Activated T-cell treated with anti-CD3 and anti-CD28 coated beads for 48 hours (primary cell): ENCODE measurements at places on chromosomes 5 and 9.

- no peak for DNase-seq
Observed at GRCh38 chr5:107604990-107605389, 65.7 kb downstream of the EFNA5 start.

GRCh38 chr5:179794171-179794570, 385 bp downstream of the LTC4S start:
- DNase-seq = no peak

DNA sequence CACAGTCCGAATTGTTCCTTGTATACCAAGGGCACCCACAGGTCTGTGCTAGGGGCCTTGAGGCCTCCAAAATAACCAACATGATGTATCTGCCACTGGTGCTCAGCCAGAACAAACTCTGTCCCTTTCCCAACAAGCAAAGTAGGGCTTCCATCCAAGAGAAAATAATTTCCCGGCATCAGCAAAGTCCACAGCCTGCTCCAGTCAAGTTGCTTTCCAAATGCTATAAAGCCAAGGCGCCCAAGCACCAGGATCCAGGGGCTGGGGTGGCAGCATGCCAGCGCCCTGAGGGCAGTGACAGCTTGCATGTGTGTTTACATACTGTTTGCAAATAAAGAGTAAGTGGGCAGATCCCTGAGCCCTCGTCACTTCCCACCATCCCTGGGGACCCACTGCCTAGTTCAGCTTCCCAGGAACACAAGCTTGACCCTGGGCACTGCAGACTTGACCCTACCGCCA, 155.9 kb downstream of the ERCC6L2 start:
- DNase-seq = no peak

- DNase-seq = no peak
Observed at GRCh38 chr5:80368661-80369480, 39.0 kb upstream of the ZFYVE16 start.

GRCh38 chr5:151868451-151868850, 56.2 kb downstream of the GLRA1 start:
- no peak for DNase-seq

- peak; percentile 32 for DNase-seq
Observed at GRCh38 chr5:1479581-1480188, 34.4 kb upstream of the SLC6A3 start.

GRCh38 chr5:95620870-95621838, 1.3 kb downstream of the GPR150 start:
- DNase-seq = peak; percentile 47

GRCh38 chr9:21728781-21729180, 73.7 kb upstream of the MTAP start:
- DNase-seq = no peak

DNA sequence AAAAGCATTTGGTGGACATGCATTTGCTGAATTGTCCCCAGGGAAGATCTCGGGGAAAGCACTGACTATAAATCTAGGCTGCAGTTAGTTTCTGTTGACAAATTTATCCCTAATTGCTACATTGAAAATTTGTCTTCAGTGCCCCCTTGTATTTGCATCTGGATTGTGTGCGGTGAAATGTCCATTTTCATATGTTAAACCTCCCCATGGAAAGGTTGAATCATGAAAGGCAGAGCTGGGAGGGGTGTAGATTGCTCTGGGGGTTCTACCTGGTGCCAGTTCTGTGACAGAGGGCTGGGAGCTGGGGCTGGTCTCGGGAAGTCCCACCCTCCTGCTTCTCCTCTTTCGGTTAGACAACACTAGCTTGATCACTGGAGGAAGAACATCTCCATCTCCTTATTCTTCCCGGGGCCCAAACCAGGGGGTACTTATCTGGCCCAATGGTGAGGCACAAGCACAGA, 101.9 kb downstream of the GADD45G start:
- DNase-seq = no peak

- no peak for DNase-seq
Observed at GRCh38 chr5:10320793-10321192, 13.1 kb upstream of the CMBL start.

DNA sequence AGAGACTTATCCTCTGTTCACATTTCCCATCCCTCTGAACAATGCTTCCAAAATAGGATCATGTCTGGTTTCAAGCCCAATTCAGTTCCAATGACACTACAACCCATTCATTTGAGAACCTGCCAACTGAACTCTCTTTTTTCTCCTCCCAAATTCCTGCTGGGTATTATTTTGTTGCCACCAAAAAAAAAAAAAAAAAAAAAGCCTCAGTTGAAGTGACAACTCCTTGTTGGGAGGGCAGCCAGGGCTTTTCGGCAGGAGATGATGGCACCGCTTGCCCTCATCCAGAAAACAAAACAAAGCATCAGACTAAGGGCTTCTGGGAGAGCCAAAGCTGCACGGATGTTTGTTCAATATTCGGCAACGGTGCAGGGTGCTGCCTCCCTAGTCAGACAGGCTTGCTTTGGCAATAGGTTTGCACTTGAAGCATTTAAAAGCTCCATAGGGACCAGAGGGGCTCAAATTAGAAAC, 30.6 kb upstream of the TRIM32 start:
- DNase-seq = no peak

DNA sequence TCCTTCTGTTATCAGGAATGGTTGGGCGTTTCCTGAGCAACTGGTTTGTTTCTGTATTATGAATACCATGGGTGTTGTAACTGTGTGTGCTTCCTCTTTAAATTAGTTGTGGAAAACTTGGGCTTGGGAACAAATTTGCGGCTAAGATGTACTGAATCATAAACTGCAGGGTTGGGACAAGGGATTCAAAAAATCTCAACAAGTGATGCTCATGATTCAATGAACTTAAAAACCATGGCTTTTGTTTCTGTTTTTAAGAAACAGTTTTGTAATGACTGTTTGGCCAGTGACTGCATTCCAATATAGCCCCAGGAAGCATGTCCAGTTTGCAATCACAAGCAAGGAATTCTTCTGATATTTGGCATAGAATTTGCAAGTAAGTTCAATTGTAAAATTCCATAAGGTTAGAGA, 657.5 kb upstream of the WWC1 start:
- DNase-seq = no peak

DNA sequence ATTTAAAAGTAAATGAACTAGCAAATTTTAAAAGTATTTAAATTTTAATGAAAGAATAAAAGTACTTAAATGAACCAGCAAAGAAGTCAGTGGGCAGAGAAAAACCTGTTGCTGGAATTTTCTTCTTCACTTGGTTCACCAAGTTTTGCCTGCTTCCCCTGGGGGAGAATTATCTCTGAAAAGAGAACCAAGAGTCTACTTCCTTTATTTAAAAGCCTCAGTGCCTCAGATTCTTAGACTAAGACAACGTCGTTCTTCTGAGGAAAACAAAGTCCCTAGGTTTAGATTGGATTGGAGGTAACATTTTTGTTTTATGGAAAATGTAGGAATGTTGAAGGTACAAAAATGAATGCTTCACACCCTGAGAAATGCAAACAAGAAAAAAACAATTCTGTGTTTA, 7.4 kb upstream of the KLF4 start:
- no peak for DNase-seq

DNA sequence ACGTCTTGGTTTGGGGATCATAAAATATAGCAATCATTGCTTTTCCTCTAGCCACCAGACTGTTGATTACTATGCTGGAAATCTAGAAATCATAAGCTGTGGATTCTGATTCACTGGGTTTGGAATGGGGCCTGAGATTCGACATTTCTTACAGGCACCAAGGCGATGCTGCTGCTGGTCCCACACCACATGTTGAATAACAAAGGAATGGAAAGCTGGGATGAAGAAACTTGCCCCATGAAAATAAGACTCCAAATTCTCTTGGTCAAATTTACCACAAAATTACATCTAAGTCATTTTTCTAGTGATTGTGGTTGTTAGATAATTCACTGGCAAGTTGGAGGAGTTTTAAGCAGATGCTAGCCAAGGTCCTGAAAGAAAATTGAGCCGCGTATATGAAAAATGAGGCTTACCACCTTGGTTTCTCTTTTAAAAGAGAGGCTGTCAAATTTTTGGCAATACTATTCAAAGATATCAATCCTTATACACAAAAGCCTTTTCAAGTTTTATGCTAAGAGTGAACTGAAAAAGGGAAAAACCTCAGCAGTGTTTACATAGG, 23.0 kb upstream of the MEIKIN start:
- DNase-seq = no peak

- no peak for DNase-seq
Observed at GRCh38 chr5:144048259-144048856, 122.1 kb downstream of the YIPF5 start.

GRCh38 chr5:59346514-59346913, 547.0 kb downstream of the PDE4D start:
- DNase-seq = no peak

- no peak for DNase-seq
Observed at GRCh38 chr9:128304136-128304970, 17.9 kb downstream of the TRUB2 start.

- no peak for DNase-seq
Observed at GRCh38 chr9:79817438-79818004, 245.8 kb downstream of the TLE4 start.

DNA sequence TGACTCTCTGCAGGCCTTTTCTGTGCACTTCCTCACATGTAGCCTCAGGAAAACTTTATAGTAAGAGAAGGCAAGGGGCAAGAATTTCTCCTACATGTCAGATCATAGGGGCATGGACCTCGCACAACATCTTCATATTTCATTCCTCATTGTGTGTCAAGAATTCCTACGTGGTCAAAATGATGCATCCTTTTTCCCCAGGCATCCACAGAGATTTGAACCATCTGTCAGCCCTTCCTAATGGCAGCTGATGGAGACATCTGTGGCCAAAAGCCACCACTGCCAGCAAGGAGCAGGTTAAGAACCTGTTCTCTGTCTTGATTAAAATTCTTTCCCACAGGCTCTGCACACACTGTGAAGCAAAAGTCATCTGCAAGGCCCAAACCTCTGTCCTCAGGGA, 42.5 kb downstream of the MFAP3 start:
- DNase-seq = no peak

- DNase-seq = peak; percentile 45
Observed at GRCh38 chr9:21965401-21965951, 28.7 kb downstream of the CDKN2A start.

- DNase-seq = no peak
Observed at GRCh38 chr5:169635936-169636335, 1.1 kb upstream of the DOCK2 start.

DNA sequence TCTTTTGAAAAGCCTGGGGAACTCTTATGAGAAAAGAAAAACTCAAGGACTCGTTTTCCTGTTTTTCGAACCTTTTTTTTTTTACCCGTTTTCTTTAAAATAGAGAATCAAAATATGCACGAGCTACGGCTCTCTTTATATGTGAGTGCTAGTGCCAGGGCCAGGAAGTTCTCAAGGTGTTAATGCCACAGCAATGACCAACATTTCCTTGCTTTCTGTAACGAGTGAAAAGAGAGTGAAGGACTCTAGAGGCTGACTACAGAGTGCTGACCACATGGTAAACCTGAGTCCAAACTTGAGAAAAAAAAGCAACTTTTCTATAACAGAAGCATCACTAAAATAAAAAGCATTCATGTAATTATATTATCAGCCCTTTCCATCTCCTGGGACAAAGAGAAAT, 102.2 kb upstream of the SLC28A3 start:
- DNase-seq = no peak

DNA sequence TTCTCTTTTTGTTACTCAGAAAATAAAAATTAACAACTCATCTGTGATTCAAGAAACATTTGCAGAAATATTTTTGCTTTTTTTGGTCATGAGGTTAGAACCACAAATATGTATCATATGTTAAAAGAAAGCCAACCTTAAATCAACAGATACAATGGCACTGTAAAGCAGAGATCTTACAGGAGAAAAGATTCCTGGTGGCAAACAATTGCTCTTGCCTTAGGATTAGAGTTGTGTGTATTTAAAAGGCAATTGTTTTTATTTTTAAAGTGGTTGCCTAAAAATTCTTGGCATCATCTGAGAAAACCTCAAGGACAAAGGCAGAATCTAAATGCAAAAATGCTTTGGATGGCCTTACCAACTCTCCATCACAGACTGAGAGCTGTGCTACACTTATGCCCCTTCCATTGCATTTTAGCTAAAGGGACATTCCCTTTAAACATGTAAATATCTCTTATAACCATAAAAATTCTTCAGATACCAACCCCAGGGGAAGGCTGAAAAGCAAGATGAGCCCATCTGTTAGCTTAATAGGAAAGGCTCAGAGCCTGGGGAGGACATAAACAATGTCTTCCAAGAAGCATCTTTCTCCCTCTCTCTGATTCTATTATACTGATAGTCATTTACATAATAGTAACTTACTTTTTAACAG, 100.4 kb downstream of the FAM114A2 start:
- no peak for DNase-seq

- DNase-seq = peak; percentile 77
Observed at GRCh38 chr5:175796536-175797499, 74.6 kb upstream of the CPLX2 start.

DNA sequence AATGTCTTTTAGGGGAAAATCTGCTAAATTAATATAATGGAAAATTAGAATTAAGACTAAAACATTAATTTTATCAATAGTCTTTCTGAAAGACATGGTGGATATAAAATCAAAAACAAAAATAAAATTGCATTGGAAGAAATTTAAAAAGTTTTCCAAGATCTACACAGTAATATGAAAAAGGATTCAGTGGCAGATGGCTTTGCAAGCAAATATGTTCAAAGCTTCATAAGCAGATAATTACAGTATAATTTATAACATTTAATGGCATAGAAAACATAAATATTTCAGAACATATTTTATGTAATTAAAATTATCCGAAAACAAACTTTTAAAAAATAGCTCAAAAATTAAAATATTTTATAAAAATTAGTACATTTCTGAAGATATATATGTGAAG, 512.4 kb upstream of the CYLC2 start:
- DNase-seq = no peak

DNA sequence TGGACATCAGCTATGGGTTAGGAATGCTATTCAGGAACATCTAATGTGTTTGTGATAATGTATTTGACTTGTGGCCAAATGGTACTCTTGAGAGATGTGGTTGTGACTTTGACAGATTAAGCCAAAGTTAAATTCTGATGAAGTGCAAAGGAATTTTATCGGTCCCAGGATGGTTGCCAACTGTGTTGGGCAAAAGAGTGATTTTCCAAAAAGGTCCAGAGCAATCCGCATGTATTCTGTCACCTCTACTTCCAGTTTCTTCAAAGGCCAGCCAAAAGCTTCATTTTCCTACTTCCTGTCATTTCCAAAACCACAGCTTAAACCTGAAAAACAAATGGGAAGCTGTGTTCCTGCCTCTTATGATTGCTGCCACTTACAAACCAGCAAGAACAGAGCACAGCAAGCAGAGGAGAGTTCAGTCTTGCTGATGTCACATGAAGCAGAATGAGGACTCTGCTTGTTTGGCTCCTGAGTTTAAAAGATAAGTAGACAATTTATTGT, 59.8 kb downstream of the MARCHF3 start:
- DNase-seq = no peak
